ENCODE measurements at places on chromosomes 1 and 21. TPM values are rescaled to one million over a fixed set of nuclear protein-coding genes. Genes with fewer than 3 reads are reported as not detected.
A peak's percentile ranks its signal among the peaks of the same experiment; 100 is the strongest.

GRCh38 chr1:201001962-201002361 is 21.6 kb downstream of the KIF21B start:
- peaks cover 14% of the 10 kb centered on the region for H3K36me3 ChIP-seq
- peaks cover 11% of the 10 kb centered on the region for H3K4me1 ChIP-seq
- no peaks in the 10 kb centered on the region for H3K27me3 ChIP-seq
- DNase-seq, result no peak
- H3K4me3 ChIP-seq, result no peak overlapping the region

- no peaks in the 10 kb centered on the region for H3K4me1 ChIP-seq
- H3K4me3 ChIP-seq, result no peak overlapping the region
- no peaks in the 10 kb centered on the region for H3K36me3 ChIP-seq
- peaks cover 4% of the 10 kb centered on the region for H3K27me3 ChIP-seq
- H3K27ac ChIP-seq, result no peak overlapping the region
Observed at GRCh38 chr1:24100945-24101737, 10.8 kb downstream of the MYOM3 start.

GRCh38 chr1:9345471-9345870 is 52.8 kb downstream of the SPSB1 start:
- H3K27me3 ChIP-seq, result no peaks in the 10 kb centered on the region
- H3K4me3 ChIP-seq, result no peak overlapping the region
- H3K27ac ChIP-seq, result no peak overlapping the region
- peaks cover 15% of the 10 kb centered on the region for H3K4me1 ChIP-seq
- DNase-seq, result no peak

The CELA3A gene
- not detected for polyA plus RNA-seq

The NPHS2 gene
- not detected for polyA plus RNA-seq

- DNase-seq, result no peak
- no peaks in the 10 kb centered on the region for H3K27me3 ChIP-seq
- no peaks in the 10 kb centered on the region for H3K36me3 ChIP-seq
- peak overlapping the region; percentile 73 for H3K27ac ChIP-seq
- H3K4me1 ChIP-seq, result no peaks in the 10 kb centered on the region
Observed at GRCh38 chr1:169161496-169162194, 55.2 kb downstream of the ATP1B1 start.

DNA sequence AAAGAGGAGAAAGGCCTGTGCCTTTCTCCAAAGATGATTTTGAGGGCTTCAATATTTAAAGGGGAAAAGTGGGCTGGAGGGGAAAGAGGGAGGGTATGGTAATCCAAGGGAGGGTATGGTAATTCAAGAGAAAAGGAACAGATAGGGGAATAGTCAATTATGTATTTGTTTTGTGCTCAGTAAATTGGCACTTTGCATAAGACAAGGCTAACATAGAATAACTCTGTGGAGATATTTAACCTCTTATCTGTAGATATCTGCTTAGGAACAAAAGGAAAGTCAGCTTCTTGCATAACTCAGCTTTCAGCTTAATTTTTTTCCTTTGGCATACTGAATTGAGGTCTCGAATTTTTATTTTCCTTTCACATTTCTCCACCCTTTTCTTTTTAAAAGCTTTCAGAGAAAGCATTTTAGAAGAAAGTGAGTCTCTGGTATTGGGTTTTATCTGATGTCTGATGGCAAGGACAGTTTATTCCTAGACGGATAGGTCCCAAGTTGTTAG is 119.9 kb upstream of the F3 start:
- no peak overlapping the region for H3K4me3 ChIP-seq
- no peaks in the 10 kb centered on the region for H3K36me3 ChIP-seq
- no peak overlapping the region for H3K27ac ChIP-seq

The PLCH2 gene
- 1.9 TPM for polyA plus RNA-seq

- H3K4me3 ChIP-seq, result no peak overlapping the region
- H3K4me1 ChIP-seq, result no peaks in the 10 kb centered on the region
- peaks cover 15% of the 10 kb centered on the region for H3K27me3 ChIP-seq
- H3K27ac ChIP-seq, result no peak overlapping the region
Observed at GRCh38 chr1:84611796-84612195, 37.6 kb upstream of the CTBS start.

- H3K4me3 ChIP-seq, result no peak overlapping the region
- peaks cover 18% of the 10 kb centered on the region for H3K36me3 ChIP-seq
- no peak for DNase-seq
- H3K4me1 ChIP-seq, result no peaks in the 10 kb centered on the region
Observed at GRCh38 chr1:222529181-222529580, 18.7 kb downstream of the HHIPL2 start.

GRCh38 chr1:41110286-41110685 is 88.8 kb upstream of the SLFNL1 start:
- H3K27ac ChIP-seq, result no peak overlapping the region
- no peak overlapping the region for H3K4me3 ChIP-seq
- H3K4me1 ChIP-seq, result peaks cover 9% of the 10 kb centered on the region
- H3K27me3 ChIP-seq, result no peaks in the 10 kb centered on the region

DNA sequence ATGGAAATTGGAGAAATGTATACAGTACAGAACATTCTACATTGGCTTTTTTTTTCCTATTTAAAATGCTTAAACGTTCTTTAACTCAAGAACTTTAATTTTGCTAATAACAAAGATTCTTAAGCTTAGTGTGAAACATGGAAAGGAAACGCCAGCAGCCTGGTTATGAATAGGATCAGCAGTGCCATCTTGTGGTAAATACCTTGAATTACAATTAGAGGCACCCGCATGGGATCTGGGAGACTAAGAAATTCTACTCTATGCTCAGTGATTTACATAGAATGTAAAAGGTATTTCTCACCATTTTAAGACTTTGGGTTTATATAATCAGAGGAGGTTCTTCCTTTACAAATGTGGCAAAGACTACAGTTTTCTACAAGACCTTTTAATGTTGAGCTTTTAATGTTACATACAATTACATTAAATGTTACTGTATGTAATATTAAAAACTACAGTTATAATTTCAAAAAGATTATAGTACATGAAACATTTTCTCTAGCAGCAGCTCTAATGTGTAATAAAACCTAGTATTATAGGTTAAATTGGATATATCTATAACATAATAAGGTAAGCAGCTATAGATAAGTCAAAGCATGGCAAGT is 32.1 kb upstream of the APOBEC4 start:
- H3K4me1 ChIP-seq, result no peaks in the 10 kb centered on the region
- H3K4me3 ChIP-seq, result no peak overlapping the region
- H3K27me3 ChIP-seq, result peaks cover 9% of the 10 kb centered on the region
- DNase-seq, result peak; percentile 19
- H3K27ac ChIP-seq, result no peak overlapping the region

GRCh38 chr1:40743452-40743851 is 40.1 kb upstream of the KCNQ4 start:
- DNase-seq, result no peak
- H3K27me3 ChIP-seq, result no peaks in the 10 kb centered on the region
- H3K27ac ChIP-seq, result no peak overlapping the region
- H3K4me1 ChIP-seq, result peaks cover 57% of the 10 kb centered on the region

The SSX2IP gene
- polyA plus RNA-seq, result 5.3 TPM

The HAPLN2 gene
- polyA plus RNA-seq, result not detected

GRCh38 chr1:236067854-236068454 is 3.1 kb upstream of the NID1 start:
- peaks cover 13% of the 10 kb centered on the region for H3K36me3 ChIP-seq
- H3K4me3 ChIP-seq, result no peak overlapping the region
- H3K27me3 ChIP-seq, result peaks cover 34% of the 10 kb centered on the region
- peaks cover 20% of the 10 kb centered on the region for H3K4me1 ChIP-seq

The CDC42BPA gene
- polyA plus RNA-seq, result 0.03 TPM

GRCh38 chr21:29523646-29524045 is 224.9 kb downstream of the BACH1 start:
- DNase-seq, result no peak
- peaks cover 29% of the 10 kb centered on the region for H3K36me3 ChIP-seq

The FAM72D gene
- not detected for polyA plus RNA-seq

- no peak for DNase-seq
- peaks cover 13% of the 10 kb centered on the region for H3K4me1 ChIP-seq
- no peaks in the 10 kb centered on the region for H3K36me3 ChIP-seq
- H3K27me3 ChIP-seq, result peaks cover 12% of the 10 kb centered on the region
- H3K4me3 ChIP-seq, result no peak overlapping the region
Observed at GRCh38 chr1:159775716-159776115, 5.0 kb upstream of the DUSP23 start.

The RNASEL gene
- 8.8 TPM for polyA plus RNA-seq

The MYOG gene
- not detected for polyA plus RNA-seq

- no peak overlapping the region for H3K27ac ChIP-seq
- no peak overlapping the region for H3K4me3 ChIP-seq
- no peaks in the 10 kb centered on the region for H3K27me3 ChIP-seq
Observed at GRCh38 chr1:209650454-209650853, 1.8 kb downstream of the LAMB3 start.

DNA sequence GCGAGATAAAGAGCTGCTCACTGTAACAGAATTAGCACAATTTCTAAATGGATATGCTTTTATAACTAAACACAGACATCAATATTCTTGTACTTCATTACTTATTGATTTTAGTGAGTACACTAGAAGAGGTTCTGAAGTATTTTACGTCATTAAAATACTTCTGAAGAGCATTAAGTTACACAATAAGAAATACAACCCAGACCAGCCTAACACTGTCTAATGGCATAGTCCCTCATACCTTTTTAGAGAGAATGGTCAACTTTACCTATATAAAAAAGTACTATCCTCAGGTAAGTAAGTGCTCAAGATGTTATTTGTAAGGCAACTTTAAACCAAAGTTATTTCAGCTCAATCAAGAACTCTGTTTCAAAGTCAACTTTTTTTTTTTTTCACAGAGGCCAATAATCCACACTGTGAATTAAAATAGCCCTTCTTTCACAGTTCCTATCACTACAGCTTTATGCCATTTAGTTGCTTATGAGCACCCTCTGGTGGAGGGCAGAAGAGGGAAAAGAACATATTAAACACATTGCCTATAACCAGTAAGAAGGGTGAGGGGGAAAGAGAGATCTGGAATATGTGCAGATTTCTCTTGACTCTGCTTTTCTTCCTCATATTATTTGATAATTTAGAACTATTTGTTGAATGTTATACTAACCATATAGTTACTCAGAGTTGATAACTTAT is 182.1 kb upstream of the DMRTA2 start:
- no peak overlapping the region for H3K4me3 ChIP-seq
- H3K27me3 ChIP-seq, result no peaks in the 10 kb centered on the region
- no peak for DNase-seq
- peaks cover 3% of the 10 kb centered on the region for H3K4me1 ChIP-seq
- H3K36me3 ChIP-seq, result no peaks in the 10 kb centered on the region

DNA sequence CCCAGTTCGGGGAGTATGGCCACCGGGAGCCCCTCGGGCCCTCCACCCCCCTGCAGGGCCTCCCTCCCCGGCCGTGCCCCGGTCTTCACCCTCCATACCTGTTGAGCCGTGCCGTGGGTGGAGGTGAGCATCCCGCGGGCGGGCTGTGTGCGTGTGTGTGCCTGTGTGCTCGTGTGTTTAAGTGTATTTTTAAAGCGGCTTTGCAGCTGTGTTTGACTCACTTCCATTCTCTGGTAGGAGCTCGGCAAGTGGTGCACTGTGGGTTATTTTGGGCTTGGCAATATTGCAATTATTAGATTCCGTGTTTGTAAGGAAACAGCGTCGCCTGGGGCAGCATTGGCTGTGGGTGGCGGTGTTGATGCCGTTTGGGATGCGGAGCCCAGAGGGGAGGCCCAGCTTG is 20.3 kb upstream of the PLCH2 start:
- DNase-seq, result no peak
- no peaks in the 10 kb centered on the region for H3K4me1 ChIP-seq
- peaks cover 8% of the 10 kb centered on the region for H3K27me3 ChIP-seq
- H3K36me3 ChIP-seq, result no peaks in the 10 kb centered on the region

- peaks cover 34% of the 10 kb centered on the region for H3K4me1 ChIP-seq
- DNase-seq, result peak; percentile 90
- H3K27ac ChIP-seq, result no peak overlapping the region
- H3K36me3 ChIP-seq, result no peaks in the 10 kb centered on the region
- H3K27me3 ChIP-seq, result peaks cover 8% of the 10 kb centered on the region
Observed at GRCh38 chr1:3772027-3772714, 378 bp upstream of the SMIM1 start.

DNA sequence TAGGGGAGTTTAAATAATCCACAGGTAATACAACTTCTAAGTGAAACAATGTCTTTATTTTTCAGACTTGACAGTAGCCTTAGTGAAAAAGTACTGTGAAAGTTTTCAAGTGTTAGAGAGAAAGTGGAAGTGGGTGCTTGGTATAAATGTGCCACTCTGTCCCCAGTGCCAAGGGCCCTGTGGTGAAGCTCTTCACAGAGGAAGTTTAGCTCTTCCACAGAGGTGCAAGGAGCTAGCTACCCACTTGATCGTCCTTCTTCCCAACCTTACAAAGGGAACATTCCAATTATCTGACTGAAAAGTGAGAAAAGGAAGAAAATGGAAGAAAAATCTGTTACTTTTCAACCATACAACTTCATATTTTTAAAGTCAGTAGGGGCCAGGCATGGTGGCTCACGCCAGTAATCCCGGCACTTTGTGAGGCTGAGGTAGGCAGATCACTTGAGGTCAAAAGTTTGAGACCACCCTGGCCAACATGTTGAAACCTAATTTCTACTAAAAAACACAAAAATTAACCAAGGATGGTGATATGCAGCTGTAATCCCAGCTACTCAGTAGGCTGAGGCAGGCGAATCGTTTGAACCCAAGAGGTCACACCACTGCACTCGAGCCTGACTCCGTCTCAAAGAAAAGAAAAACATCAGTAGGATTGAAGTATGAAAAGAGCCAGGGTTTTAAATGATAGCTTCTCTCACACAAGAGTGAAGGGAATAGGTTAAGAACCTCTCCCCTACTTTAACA is 41.0 kb upstream of the PTPRC start:
- H3K4me1 ChIP-seq, result peaks cover 69% of the 10 kb centered on the region
- peaks cover 24% of the 10 kb centered on the region for H3K36me3 ChIP-seq
- H3K27ac ChIP-seq, result peak overlapping the region; percentile 96

DNA sequence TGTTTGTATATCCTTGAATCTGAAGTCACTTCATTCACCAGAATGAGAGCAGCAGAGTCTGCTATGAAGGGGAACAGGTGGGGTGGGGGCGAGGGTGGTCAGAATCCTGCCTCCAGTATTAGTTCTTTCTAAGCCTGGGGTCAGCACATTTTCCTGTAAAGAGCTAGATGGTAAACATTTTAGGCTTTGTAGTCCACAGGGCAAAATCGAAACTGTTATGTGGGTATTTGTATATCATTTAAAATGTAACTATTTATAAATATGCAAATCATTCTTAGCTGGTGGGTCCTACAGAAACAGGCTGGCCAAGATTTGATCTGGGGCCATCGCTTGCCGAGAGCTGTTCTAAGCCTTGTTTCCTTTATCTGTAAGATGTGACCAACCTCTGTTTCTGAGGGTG is 96.0 kb downstream of the IGSF21 start:
- no peak for DNase-seq
- H3K27me3 ChIP-seq, result peaks cover 36% of the 10 kb centered on the region
- no peak overlapping the region for H3K4me3 ChIP-seq
- H3K36me3 ChIP-seq, result no peaks in the 10 kb centered on the region
- no peak overlapping the region for H3K27ac ChIP-seq
- no peaks in the 10 kb centered on the region for H3K4me1 ChIP-seq

DNA sequence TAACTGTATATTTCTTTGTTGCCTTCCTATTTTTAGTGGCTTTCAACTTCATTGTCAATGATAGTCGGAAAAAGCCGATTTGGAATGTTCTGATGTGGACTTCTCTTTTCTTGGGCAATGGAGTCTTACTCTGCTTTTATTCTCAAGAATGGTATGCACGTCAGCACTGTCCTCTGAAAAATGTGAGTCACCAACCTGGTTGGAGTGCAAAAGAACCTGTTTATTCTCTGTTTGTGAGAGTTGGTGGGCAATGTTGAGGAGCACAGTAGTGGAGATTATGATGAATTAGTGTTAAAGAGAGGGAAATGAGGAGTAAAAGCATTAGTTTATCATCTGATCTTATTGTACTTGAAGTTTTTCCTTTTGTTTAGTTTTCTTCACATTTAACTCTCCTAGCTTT is 14.5 kb upstream of the AXDND1 start:
- peak overlapping the region; percentile 69 for H3K27ac ChIP-seq
- DNase-seq, result no peak
- H3K4me1 ChIP-seq, result no peaks in the 10 kb centered on the region
- H3K36me3 ChIP-seq, result peaks cover 21% of the 10 kb centered on the region

All from naive B cell (primary cell).